HS-5 (cell line): ENCODE measurements at places on chromosomes 1 and 21.

- DNase-seq: peak; percentile 98
These were observed 518.6 kb upstream of the ZP4 start for GRCh38 chr1:238409191-238409850.

DNA sequence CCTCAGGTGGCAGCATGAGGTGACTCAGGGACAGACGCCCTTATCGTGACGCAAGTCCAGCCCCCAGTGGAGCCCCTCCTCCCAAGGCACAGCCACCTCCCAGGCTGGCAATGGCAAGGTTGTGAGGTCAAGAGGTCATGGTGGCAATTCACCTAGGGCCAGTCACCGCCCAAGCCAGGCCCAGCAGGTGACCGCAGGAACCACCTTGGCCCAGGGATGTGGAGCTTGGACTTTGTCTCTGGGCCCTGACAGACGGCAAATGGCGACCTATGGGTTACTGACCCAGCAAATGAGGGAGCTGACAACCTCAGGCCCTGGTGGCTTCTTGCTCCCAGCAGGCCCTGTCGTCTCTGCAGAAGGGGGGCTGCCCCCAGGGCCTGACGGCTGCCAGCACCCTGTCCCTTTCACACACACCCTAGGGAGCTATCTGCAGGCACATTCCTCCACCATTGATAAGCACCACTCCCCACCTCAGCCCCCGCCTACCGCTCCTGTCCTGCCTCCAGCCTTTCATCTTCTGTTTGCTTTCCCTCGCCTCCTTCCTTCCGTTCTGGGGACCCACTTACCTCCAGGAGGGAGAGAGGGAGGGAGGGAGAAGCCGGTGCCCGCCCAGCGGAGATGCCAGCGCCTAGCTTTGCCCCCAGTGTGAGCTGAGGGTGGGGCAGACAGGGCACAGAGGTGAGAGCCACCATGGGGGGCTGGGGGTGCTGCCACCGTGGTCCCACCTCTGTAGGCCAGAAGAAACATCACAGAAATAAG is 12.1 kb downstream of the EPHA2 start:
- DNase-seq: no peak

GRCh38 chr1:101283443-101283842 is 46.6 kb downstream of the S1PR1 start:
- DNase-seq: no peak

DNA sequence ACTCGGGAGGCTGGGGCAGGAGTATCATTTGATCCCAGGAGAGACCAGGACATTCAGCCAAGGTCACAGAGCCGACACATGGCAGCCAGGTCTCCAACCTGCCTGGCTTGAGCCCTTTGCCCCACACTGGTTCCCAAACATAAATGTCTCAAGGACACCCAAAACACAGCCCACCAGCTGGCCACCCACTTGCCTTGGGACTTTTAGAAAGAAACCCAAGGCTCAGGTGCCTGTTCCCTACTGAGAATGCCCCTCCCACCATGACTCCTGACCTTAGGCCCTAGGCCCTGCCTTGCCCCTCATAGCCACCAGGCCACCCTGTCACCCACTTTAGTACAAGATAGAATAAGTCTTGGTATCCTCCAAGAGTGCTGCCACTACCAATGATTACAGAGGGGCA is 41.9 kb upstream of the LRP8 start:
- no peak for DNase-seq

- DNase-seq: no peak
These were observed 161.2 kb downstream of the NPHP4 start for GRCh38 chr1:5830771-5831599.

DNA sequence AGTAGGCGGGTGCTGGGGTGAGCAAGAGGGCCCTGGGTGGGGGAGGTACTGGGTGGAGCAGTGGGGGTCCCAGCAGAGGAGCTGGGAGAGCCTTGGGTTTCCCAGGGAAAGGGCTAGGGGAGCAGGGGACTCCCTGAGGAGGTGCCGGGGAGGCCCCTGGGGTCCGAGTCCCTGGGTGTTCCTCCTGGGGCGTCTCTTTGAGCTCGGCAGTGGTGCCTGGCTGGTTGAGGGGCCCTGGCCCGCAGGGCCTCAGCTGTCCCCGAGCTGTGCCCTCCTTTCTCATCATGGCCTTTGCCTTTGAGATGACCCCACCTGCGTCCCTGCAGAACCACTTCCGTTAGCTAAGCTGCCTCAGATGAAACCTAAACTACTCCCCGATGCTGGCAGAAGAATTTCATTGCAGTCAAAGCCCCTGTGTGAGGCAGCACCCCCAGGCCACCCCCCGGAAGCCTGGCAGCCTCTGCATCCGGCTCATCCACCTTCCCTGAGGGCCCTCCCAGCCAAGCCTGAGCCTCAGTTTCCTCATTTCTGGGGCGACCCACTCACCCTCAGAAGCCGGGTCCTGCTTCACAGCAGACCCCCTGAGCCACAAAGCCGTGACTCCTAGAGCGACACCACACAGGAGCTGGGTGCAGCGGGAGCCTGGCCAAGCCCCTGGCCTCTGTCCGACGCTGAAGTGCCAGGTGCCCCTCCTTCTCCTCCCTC is 43.5 kb upstream of the TRAPPC10 start:
- DNase-seq: no peak

GRCh38 chr1:243892456-243892855 is 42.4 kb upstream of the AKT3 start:
- no peak for DNase-seq

- DNase-seq: no peak
These were observed 4.1 kb upstream of the GRIK1 start for GRCh38 chr21:29943885-29944284.

GRCh38 chr1:235937123-235937522 is 70.4 kb upstream of the LYST start:
- no peak for DNase-seq

DNA sequence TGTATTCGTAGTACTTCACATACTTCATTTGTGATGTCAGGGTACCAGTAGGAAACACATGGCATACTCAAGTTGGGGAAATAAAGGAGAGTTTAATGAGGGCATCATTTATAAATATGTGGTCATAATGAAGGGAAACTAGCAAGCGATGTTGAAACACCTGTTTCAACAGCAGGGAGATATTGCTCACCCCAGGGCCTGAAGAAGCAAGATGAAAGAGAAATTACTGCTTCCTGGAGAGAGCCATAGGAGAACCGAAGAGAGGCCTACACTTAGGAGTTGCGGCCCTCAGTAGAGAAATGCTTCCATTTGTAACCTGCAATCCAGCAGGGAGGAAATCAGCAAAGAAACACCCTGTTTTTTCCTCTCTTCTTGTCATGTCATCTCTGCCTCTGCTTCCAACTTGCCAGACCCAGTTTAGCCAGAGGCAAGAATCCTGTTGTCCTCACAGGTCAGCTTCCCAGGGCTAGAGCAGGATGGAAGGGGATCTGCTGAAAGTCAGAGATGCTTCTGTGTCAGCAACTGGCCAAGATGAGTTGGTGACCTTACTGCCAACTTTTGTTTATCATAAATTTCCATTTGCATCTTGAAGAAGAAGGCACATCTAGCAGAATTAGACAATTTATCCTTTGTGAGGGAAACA is 67.6 kb upstream of the TSPAN2 start:
- no peak for DNase-seq

DNA sequence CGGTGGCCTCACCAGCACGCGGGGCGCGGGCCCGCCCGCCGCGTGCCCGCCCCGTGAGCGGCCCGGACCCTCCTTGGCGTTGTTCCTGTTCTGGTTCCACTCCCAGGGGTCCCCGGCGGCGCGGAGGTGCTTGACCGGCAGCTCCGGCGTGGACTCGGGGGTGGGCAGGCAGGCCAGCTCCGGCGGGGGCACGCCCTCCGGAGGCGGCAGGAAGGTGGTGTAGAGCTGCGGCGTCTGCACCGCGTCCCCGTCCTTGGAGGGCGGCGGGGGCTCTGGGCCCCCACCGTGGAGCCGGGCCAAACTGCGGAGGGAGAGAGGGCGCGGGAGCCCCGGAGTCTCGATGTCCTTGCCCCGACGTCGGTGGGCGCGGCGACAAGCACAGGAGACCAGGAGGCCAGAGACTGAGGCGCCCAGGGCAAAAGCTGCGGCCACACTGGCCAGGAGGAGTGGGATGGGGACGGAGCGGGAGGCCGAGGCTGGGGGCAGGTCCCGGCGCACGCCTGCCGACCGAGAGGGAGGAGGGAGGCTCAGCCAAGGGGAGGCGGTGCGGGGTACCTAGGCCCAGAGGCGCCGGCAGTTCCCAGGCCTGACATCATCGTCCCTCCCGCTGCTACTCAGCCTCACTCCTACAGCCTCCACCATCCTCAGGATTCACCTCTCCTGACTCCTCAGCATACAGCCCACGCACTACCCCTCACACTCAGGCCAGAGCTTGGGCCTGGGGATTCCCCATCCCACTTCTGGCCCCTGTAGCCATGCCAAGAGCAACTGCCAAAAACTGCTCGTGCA is 13.2 kb downstream of the SEMA6C start:
- DNase-seq: no peak

- DNase-seq: no peak
These were observed 152.0 kb downstream of the ZSCAN20 start for GRCh38 chr1:33624261-33624990.

- DNase-seq: no peak
These were observed 77.0 kb downstream of the SKI start for GRCh38 chr1:2304921-2305681.

DNA sequence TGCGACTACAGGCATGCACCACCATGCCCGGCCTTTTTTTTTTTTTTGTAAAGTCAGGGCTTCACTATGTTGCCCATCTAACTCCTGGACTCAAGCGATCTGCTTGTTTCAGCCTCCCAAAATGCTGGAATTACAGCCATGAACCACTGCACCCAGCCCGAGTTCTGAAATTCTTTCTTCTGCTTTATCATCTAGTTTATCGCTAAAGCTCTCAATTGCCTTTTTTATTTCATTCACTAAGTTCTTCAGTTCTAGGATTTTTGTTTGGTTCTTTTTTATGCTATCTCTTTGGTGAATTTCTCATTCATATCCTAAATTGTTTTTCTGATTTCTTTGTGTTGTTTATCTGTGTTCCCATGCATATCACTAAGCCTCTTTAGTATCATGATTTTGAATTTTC is 27.0 kb downstream of the KIAA0319L start:
- no peak for DNase-seq

DNA sequence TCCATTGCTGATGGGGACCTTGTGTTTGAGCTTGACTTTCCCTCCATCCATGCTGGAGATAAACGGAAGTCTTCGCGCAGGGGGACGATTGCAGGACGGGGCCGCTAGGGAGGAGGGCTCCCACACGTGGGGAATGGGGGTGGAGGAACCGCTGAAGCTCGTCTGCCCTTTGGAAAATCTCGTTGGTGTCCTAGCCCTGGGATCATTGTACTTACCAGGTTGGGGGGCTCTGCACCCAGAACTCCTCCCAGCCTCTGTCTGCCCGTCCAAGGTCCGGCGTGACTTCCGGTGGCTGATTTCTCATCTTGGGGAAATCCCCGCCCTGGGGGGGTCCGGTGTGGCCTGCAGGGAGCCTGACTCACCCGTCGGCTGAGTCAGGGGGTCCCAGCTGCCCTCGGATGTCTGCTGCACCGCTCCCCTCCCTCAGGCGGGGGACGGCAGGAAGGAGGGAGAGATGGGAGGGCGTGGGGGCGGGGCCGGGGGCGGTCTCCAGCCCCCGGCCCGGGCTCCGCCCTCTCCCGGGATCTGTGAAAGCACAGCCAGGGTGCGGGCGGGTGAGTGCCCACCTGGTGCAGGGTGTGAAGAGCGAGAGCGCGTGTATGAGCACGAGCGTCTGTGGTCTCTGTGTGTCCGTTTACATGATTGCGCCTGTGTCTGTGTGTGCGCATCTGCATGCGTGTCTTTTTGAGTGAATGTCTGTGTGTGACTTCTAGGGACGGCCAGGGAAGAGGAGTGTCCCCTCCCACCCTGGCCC is 35.8 kb downstream of the PIK3CD start:
- no peak for DNase-seq

DNA sequence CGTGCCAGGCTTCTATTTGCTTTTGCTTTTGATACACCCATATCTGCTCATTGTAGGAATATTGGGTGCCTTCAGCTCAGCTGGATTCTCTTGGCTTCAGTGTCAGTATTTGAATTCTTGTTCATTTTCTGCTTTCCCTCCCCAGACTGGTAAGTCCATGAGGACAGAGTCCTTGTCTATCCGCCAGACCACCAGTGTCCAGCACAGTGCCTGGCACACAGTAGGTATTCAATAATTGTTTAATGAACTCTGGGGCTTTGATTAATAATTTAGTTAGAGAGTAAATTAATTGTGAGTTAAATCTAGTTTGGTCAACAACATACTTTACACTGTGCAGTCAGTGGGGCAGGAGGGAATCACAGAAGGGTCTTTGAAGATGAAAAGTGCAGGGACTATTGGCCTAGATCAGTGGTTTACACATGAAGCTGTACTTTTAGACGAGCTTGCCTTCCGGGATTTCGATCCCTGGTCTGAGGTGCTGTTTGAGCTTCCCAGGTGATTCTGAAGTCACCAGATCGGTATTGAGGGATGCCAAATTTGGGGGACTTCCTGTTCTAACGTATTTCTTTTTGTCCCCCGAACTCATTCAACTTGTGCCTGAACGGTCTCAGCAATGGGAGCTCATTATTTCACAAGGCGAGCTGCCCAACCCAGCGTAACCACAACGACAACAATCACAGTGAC is 119.1 kb upstream of the JUN start:
- DNase-seq: no peak

GRCh38 chr1:6447818-6448748 is 17.9 kb downstream of the TNFRSF25 start:
- DNase-seq: no peak

- DNase-seq: no peak
These were observed 47.5 kb upstream of the CTPS1 start for GRCh38 chr1:40932006-40932405.

- DNase-seq: peak; percentile 19
These were observed 43.8 kb downstream of the RBM11 start for GRCh38 chr21:14259747-14260146.

GRCh38 chr1:179882253-179883039 is at the start of gene TOR1AIP1:
TOR1AIP1 (plus strand) TSS chr1:179882285; CDS start chr1:179882503, 218 bp downstream.
- peak; percentile 89 for DNase-seq

DNA sequence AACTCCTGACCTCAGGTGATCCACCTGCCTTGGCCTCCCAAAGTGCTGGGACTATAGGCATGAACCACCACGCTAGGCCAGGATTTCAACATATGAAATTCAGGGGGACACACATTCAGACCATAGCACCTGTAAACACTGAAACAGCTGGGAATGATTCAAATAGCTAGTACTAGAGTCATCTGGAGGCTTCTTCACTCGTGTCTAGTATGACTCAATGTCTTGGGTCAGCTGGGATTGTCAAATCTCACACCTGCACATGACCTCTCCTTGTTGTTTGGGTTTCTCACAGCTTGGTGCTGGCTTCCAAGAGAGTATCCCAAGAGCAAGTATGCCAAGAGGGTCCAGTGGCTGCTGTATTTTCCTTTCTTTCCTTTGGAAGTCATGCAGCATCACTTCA is 75.1 kb downstream of the PGM1 start:
- no peak for DNase-seq

DNA sequence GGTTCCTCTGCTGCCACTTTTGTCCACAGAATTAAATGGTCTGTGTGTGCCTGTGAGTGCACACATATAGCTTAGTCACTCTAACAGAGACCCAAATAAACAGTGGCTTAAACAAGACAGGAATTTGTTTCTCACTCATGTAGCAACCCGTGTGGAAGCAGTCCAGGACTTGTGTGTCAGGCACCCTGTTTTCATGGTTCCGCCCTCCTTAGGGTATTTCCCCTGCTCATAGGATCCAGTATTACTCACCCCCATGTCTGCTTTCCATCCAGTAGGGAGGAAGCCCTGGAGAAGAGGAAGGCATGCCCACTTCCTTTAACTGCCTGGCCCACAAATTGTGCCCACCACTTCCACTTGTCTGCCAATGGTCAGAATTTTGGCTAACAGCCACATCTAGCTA is 41.3 kb upstream of the TACSTD2 start:
- DNase-seq: peak; percentile 84
